Activated T-helper 17 cell treated with anti-CD3 and anti-CD28 coated beads, Interleukin-2, amount 50 U/mL, for 72 hours (primary cell): ENCODE measurements at places on chromosomes 12 and 14.

- no peak for ATAC-seq
These were observed 27.1 kb downstream of the RASSF8 start for GRCh38 chr12:25985316-25986175.

GRCh38 chr12:24020397-24021163 lies 71.1 kb upstream of the SOX5 start:
- ATAC-seq, result no peak

DNA sequence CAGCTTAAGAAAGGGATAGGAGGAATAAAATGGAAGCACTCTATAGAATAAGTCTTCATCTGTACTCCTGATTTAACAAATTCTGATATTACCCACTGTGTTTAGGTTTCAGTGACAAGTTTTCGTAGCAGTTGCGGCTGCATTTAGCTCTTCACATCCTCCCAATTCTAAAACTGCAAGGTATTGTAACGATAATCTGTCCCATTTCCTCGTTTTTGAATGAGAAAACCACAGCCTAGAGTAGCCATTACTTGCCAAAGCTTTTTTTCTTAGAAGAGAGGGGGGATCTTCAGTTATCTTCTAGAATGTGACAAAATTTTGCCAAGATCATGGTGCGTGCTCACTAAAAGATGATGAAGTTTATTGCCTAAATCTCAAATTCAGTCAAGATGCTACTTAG lies 155.8 kb downstream of the PDE3A start:
- no peak for ATAC-seq

DNA sequence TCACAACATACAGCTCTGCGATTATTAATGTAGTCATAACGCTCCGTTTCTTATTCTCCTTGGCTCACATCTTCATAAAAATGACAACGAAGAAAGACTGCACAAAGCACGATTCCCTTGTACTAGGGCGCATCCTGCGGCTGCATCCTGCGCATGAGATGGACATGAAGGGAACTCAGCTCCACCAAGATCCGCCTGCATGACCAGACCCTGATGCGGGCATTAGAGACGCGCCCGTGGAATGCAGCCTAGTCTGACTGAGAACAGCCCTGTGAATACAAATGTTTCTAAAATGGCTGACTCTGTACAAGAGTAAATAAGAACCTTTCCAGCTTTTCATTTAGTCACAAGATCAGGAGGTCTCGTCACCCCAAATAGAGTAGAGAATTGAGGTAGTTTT lies 422.2 kb downstream of the NOVA1 start:
- no peak for ATAC-seq

DNA sequence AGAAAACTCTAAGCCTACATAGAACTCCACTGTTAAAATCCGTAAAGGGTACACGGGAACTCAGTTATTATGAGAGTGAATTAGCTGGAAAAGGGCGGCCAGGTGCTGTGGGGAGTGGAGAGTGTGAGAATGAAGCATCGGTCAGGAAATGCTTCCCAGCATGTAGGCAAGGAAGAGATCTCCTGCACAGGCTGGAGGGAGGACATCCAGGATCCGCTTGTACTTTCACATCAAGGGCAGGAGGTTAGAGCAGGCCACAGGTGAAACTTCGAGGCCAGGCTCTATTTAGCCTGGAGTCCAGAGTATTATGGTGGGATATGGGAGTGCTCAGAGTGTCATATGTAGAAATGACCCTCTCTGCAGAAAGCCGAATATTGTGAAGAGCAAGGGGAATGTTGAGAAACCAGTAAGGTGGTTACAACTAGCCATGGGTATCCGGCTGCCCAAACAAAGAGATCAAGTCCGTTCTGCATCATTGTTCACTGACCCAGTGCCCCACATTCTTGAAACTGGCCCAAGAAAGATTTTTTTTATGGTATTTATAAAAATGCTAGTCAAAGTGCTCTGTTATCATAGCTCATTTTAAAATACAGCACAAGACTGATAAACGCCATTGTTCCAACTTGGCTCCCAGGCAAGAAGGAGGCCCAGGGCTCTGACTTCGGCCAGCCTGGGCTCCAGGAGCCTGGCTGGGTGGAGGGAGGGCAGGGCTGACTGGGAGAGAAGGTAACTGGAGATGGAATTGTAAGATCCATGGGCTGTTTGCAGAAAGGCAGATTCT lies 79.4 kb upstream of the HIF1A start:
- ATAC-seq, result no peak

DNA sequence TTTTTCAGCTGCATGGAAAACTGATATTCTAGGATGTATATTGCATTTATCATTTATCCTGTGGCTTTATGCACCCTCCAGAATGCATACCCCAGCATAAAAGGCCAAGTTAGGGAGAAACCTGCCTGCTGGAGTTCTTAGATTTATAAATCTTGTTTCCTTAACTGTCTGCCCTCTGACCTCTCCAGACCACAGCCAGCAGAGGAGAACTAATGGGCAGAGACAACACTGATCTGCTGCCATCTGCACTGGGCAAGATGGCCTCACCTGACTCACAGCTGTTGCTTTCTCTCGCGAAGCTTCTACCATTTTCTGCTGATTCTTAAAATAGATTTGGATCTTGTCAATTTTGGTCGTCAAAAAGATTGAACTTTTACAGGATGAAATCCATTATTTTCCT lies 65.8 kb downstream of the PPP2R5C start:
- ATAC-seq, result no peak

DNA sequence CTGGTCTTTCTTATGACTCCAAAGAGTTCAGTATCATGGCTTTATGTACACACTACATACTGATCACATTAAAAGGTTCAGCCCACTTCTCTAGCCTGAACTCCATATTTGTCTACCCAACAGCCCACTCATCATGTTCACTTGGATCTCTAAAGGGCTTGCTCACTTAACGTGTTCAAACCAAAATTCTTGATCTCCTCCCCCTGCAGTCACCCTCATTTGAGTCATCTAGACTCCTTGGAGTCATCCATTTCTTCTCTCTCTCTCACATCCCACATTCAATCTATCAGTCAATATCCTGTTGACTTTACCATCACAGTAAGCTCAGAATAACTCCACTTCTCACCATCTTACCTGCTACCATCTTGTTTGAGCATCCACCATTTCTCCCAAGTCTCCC lies 148.4 kb upstream of the ARID2 start:
- ATAC-seq, result peak; percentile 85

DNA sequence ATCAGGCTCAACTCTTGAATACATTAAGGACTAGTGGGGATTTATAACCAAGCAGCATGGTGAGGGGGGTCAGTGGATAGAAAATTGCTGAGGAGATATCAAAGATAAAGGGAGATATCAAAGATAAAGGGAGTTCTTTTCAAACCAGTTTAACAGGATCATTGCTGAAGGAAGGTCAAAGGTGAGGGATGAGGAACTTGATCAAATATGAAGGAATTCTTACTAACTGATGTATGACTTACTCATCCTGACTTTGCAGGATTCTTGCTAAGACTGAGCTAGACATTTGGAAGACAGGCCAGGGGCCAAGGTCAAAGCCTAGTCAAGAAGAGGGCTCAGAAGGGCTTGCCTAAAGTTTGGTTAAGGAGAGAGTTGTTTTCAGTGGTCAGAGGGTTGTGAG lies 4.8 kb downstream of the ABHD4 start:
- no peak for ATAC-seq

- no peak for ATAC-seq
These were observed 659 bp upstream of the FOXJ2 start for GRCh38 chr12:8031872-8032241.

GRCh38 chr14:32559048-32559447 lies 229.9 kb downstream of the AKAP6 start:
- ATAC-seq, result no peak

DNA sequence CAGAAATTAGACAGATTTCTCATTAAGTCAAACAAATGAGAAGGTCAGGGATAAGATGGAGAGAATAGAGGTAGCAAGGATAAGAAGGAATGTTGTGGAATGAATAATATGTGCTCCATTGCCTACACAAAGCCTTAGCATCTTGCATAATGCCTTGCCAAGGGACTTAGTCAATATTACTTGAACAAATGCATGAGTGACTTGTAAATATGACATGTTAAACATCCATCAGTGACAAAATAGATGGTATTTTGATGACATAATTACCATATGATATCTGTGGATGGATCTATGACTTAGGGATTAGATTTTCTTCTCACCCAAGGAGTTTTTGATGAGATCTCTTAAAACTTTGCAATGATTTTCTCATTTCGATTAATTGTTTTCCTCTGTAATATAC lies 194.1 kb upstream of the RASSF8 start:
- ATAC-seq, result no peak

- no peak for ATAC-seq
These were observed 1.0 kb upstream of the CLIP1 start for GRCh38 chr12:122423258-122424165.

DNA sequence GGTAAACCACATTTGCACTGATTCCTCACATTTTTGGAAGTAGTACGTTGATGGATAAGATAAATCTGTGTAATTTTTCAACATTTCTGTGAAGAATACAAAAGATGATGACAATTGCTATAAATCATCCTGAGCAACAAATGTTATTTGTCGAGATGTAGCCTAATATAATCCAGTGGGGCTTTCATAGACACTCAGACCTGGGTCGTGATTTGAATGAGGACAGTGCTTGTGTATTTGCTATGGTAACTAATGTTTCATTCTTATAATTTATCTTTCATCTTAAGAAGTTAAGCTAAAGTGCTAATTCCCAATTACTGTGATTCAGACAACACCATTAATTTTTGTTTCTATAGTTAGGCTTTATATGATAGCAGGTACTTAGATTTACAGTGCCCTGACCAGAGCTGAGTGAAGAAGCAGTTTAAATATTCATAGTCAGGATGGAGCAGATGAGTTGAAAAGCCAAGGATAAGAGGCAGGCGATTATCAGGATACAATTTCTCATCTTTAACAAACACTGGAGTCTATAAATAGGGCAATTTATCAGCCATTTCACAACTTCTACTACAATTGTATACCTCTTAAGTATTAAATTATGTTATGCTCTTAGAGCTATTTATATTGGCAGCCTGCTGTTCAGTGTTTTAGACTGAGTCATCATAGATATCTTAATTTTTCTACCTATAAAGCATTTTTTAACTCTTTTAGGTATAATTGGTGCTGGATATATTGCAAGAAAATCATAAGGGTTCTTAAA lies 359.9 kb downstream of the TRHDE start:
- ATAC-seq, result no peak

- ATAC-seq, result no peak
These were observed 4.2 kb downstream of the PRICKLE1 start for GRCh38 chr12:42585154-42585840.

DNA sequence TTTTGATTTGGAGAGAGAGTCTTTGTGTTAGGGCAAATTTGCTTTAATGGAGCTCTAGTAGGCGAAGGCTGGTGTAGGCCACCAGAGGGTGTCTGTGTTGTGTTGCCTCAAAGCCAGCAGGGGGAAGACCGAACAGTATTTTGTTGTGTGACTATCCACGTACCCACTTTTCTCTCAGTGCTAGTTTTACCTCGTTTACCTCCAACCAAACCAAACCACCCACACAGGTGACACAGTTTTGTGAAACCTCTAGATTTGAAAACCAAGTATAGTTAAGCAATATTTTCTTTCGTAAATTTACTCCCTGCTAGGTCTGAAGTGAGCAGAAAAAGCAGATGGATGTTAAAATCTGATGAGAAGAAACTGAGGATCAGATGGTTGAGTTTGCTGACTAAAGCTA lies 36.3 kb upstream of the NPFF start:
- peak; percentile 99 for ATAC-seq

DNA sequence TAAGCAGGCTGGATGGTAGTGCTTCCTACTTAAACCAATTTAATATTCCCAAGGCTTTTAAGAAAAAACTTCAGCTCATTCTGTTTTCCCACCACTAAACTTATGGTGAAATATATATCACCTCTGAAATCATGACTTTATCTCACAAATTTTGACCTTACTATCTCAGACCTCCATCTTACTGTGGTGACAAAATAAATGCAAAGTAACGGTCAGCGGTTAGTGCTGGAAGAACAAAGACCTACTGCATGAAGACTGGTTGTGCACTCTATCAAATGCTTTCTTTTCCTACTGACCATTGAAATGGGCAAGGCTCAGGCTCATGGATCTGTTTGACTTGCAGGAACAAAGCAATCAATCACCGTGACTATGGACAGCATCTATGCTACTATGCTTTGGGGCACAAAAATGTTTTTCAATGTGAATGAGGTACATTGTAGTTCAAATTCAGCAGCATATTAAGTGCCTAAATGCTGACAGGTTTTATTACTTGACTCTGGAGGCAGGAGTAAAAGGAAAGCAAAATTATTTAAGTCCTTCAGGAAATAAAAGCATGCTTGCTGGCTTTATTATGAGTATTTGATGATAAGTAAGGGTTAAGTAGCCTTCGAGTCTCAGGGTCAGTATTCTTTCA lies 43.1 kb upstream of the GTF2A1 start:
- ATAC-seq, result no peak

DNA sequence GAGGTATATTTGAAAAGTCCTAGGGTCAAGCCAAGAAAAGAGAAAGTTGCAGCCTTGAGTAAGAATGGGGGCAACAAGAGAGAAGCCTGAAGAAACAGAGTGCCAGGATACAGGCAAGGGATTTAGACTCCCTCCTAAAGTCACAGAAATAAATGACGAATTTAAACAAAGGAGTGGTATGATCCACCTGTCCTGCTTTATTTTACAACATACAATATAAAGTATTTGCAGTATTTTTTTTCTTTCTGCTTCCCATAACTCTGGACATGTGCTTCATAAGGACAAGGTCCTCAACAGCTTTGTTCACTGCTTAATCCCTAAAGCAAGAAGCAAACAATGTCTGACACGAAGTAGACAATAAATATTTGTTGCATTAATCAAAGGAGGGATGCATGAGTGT lies 57.4 kb downstream of the IFNG start:
- no peak for ATAC-seq

- ATAC-seq, result peak; percentile 74
These were observed 17.0 kb downstream of the VCPKMT start for GRCh38 chr14:50099335-50099734.

DNA sequence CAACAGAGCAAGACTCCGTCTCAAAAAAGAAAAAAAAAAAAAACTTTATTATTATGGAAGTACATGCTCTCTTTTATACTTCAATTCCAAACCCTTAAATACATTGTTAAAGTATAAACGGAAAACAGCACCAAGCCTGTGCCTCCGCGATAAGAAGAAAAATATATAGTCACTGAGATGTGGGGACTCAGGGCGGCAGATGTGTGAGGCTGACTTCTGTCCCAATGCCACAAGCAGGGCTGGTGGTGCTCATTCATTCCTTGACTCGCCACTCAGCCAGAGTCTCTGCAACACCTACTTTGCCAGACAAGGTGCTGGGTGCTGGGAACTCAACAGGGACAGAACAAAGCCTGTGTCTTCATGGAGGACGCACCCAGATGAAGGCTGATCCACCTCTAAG lies 13.8 kb downstream of the LGMN start:
- no peak for ATAC-seq
